ENCODE measurements at places on chromosomes 11 and 22.

DNA sequence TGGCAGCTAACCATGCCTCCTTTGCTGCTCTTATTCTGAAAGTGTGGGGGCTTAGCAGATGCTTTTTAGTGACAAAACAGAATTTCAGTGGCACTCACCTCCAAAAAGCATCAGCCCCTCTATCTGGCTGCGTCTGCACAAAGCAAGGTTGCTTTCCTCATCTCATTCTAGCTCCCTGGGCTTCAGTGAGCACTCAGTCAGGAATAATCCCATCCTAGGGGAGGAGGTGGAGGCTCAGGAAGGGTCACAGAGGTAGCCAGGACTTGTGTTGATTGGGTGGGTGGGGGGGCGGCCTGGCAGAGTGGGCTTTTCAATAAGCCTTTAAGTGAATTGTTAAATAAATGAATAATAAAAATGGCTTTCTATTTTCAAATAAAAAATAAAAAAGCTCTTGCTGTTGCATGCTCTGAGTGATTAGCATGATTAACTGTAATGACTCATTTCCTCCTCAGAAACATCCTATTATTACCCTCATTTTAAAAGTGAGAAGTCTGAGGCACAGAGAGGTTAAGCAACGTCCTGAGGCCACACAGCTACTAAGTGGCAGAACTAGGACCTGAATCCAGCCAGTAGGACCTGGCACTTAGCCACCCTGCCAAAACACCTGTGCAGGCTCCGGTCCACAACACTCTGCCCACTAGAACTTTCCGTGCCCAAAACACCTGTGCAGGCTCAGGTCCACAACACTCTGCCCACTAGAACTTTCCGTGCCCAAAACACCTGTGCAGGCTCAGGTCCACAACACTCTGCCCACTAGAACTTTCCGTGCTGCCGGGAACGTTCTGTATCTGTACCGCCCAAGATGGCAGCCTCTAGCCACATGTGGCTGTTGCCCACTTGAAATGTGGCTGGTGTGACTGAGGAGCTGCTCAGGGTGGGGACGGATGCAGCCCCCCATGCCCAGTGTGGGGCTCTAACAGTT, 5.5 kb downstream of the B3GAT1 start:
- DNase-seq, result no peak

DNA sequence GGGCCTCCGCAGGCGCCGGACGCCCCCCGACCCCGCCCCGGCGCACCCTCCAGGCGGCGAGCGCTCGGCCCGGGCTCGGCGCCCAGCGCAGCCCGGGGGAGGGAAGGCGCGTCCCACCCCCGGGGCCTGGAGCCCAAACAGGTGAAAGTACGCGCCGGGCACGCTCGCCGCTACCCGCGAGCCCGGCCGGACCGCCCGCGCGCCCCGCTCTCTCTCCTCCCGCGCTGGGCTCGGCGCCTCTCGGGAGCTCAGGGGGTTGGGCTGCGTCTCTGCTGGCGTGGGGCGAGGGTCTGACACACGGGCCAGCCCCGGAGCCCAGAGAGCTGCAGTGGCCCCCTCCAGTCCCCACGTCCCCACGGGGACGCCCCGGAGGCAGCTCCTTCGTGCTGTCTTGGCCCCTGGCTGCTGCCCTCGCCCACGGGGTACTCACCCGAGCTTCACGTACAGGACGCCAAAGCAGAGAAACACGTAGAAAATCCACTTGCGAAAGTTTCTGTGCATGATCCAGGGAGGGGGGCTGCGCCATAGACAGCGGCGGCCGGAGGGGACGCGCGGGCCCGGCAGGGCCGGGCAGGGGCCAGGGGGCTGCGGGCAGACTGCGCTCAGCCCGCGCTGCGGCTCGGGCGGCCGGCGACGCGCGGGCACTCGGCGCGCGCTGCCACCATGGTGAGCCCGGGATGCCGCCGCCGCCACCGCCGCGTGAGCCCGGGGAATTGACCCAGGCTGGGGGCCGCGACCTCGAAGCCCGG, 534 bp downstream of the WNT7B start:
- no peak for DNase-seq

DNA sequence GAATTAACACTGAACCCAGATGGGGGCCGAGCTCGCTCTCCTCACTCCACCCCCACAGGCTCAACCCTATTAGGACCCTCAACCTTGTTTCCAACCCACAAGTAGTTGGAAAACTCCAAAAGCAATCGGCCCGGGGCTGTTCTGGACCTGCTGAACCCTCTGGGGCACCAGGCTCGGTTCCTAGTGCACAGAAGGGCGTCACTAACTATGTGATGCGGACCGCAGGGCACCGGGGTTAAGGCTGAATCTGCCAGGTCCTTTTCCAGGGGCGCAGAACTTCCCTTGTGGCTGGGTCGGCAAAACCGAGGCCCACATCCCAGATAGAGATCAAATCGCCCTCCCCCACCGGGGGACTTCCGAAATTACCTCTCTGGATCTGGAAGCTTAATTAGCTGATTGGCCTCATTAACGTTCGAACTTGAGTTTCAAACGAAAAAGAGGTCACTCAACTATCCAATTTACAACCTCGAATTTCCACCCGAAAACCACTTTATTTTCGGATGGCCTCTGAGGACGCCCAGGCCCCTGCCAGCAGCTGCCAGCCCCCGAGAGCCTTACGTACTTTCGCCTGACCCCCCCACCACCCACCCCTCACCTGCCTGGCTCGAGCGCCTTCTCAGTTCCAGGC, 1.7 kb downstream of the SHANK2 start:
- DNase-seq, result no peak

GRCh38 chr11:94941131-94941530, 32.2 kb downstream of the CWC15 start:
- no peak for DNase-seq

- DNase-seq, result no peak
Measured at GRCh38 chr11:46249103-46249937, 28.1 kb upstream of the CREB3L1 start.

DNA sequence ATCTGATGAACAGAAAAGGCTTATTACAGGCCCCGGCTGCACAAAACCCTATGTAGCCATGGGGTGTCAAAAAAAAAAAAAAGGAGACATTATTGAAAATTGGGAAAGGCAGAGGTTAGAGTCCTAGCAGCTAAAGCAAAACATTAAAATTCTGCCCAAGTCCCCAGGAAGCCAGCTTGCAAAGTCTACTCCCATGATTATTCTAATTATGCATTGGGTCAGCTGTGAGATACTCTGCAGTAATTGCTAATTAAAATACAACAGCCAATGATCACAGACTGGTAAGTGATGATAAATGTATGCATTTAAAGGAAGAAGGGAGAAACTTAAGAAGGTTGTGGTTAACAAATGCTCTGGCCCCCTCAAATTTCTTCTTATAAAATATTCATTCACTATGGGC, 286.9 kb upstream of the PITPNB start:
- no peak for DNase-seq

GRCh38 chr11:38046571-38047135, 1448.6 kb upstream of the RAG2 start:
- no peak for DNase-seq

DNA sequence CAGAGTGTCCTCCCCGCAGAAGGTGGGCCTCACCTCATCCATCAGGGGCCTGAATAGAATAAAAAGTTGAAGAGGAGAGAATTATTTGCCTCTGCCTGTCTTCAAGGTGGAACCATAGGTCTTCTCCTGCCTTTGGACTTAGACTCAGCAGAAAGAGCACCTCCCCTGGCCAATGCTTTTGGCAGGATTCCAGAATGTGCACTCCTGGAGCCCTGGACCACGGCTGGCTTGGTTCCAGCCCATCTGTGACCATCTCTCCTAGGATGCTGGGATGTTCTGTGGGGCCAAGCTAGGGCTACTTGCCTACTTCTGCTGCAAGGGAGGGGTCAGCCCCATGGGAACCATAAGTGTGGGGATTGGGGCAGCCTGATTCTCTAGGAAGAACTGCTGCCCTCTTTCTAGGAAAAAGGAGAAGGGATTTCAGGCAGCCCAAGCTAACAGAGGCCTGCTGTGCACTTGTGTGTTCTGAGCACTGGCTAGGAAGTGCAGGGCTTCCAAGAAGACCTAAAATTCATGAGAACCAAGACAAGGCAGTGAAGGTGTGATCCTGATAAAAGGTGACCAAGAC, 32.2 kb upstream of the SHANK2 start:
- no peak for DNase-seq

GRCh38 chr22:33372875-33373274, 314.7 kb upstream of the SYN3 start:
- no peak for DNase-seq

GRCh38 chr11:1087961-1088926, 13.6 kb downstream of the MUC2 start:
- DNase-seq, result no peak

DNA sequence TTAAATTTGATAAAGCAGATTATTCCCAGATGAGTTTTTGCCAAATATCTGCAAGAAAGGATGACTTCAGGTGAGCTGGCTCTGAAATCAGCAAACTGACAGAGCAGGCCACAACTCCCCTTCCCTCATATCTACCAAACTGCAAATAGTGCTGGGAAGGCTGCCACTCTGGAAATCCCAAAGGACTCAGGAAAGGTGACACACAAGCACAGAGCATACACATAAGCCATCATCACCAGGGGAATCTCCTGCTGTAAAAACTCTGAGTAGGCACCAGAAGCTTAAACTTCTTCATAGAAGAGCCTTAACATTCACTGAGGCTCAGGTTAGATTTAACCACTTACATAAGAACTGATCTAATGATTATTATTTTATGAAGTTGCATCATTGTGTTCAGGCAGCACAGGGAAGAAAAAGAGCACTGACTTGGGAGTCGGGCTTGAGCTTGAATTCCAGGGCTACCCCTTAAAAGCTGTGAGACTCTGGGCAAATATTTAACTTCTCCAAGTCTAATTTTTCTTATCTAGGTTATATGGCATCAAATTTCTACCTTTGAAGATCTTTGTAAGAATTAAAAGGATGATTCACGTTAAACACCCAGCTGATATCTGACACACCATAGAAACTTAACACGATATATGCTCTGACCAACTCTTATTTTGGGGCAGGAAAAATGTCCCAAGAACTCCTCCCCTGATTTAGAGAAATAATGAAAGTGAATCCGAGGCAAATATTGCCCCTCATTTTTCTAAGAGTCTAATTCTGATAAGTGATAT, 15.0 kb downstream of the SYTL2 start:
- no peak for DNase-seq

DNA sequence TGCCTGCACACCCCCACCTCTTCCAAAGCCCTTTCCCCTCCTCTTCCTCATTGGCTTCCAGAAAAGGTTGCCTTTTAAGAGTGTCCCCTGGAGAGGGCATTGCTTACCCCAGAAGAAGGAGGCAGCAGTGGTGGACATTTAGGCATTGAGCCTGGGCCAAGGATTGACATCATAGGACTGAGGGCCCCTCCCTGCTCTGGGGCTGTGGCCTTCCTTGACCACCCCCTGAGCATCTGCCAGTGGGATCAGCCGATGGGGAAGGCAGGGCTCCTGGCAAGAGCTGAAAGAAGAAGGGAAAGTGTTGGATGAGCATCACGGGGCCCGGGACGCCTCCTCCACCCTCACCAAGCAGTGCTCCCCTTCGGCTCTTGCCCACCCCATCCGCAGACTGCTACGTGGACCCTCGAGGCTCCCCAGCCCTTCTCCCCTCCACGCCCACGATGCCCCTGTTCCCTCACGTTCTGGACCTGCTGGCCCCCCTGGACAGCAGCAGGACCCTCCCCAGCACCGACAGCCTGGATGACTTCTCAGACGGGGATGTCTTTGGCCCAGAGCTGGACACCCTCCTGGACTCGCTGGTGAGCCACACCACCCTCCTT, 37.4 kb downstream of the ZC3H7B start:
- DNase-seq, result no peak

GRCh38 chr11:59429924-59430516, 3.8 kb upstream of the OR5A2 start:
- DNase-seq, result no peak

- no peak for DNase-seq
Measured at GRCh38 chr22:28798810-28799605, 1.4 kb downstream of the XBP1 start.

DNA sequence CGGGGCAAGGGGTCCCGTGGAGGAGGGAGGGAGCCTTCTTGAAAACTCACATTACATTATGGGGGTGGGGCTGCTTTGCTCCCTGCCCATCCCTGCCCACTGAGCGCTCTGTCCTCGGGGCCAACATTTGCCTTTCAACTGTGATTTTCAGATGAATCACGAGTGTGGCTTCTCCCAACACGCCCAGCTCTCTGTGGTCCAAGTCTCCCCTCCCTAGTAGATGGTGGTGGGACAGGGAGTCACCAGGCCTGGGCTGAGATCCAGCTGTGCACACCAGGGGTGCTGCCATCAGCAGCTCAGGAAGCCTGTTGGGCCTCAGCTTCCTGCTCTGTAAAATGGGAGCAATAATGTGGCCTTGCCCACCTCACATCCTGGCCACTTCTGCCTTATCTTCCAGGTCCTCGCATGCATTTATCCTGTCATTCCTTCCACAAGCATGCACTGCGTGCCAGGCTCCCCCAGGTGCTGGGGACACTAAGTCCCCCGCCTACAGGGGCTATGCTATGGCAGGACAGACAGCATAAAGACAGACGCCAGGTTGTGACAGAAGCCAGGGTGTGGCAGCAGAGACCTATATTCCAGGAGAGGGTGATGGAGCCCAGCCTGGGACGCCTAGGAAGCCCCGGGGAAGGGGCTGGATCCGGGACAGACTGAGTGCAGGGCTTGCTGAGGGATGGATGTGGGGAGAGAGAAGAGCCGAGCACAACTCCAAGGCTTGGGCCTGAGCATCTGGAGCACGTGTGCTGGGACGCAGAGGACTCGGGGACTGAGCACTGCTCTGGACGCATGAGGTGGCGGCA, 30.5 kb downstream of the NFAM1 start:
- no peak for DNase-seq

DNA sequence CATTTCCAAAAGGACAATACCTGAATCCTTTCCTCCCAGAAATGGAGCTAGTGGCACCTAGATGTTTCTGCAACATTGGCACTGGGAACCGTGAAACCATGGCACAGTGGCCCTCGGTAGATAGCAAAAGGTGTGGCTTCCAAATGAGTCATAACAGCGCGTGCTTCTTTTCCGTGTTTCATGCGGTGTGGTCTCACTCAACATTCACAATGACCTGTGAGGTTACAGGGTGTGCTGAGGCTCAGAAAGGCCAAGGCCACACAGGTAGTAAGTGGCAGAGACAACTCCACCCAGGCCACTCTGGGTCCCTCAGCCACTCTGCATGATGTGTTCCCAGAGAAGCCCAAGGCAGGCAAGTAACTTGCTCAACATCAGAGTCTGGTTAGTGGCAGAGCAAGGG, 67.4 kb downstream of the TP53I11 start:
- no peak for DNase-seq

DNA sequence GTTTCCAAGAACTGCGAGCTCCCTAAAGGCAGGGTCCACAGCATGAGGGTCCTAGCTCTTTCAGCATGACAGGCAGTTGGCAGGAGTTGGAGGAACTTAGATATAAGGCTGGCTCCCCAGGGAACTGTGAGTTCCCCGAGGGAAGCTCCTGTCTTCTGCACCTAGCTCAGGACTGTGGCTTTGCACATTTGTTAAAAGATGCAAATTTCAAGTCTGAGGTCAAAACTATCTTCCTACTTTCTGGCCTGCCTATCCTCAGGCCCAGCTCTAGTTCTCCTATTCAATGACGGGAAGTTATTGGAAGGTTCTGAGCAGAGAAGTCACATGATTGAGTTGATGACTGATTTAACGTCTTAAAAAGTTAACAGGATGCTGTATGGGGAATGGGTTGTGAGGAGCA, 11.7 kb upstream of the UCP3 start:
- no peak for DNase-seq
